ENCODE measurements at places on chromosomes 7 and 10. TPM values are rescaled to one million over a fixed set of nuclear protein-coding genes. Genes with fewer than 3 reads are reported as not detected.

The HOXA9 gene
- polyA plus RNA-seq: not detected

The IGF2BP3 gene
- polyA plus RNA-seq: 0.30 TPM

The GIMAP4 gene
- 32.8 TPM for polyA plus RNA-seq

The C10orf95 gene
- polyA plus RNA-seq: not detected

The ENTPD1 gene
- 4.1 TPM for polyA plus RNA-seq

The NSUN6 gene
- 6.9 TPM for polyA plus RNA-seq

The TMEM225B gene
- polyA plus RNA-seq: 0.10 TPM

The LEP gene
- 0.12 TPM for polyA plus RNA-seq

The SMKR1 gene
- not detected for polyA plus RNA-seq

The ANKRD30A gene
- not detected for polyA plus RNA-seq

The AKAP9 gene
- polyA plus RNA-seq: 22.3 TPM

DNA sequence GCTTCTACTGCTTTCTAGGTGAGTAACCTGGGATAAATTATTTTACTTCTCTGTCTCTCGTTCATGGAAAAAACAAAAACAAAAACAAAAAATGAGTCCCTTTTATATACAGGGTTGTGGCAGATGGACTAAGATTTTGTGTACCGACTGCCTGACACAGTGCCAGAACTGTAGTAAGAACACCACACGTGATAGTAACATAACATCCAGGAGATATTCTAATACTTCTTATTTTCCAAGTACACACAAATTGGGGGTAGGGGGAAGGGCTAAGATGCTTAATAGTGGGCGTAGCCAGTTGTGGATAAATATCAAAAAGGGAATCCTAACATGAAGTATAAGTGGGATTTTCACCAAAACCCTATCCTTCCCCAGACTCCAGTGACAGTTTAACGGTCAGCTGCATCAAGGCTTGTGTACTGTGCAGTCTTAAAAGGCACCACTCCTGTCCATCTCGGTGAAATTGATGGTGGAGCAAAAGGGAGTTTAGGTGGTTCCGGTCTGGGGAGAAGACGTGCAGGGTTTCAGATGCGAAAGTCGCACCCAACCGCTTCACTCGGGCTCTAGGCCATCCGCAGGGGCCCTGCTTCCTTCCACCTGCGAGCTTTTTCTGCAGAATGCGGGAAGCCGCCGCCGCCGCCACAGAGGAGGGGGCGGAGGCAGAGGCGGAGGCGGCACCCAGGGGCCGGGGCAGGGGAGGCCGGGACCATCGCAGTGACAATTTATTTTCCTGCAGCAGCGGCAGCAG is at the start of gene STAMBPL1:
Gene STAMBPL1 (plus strand): TSS at position 712 of the 748 bp plus-strand sequence. CDS start 21,464 bp downstream, outside the sequence.
- peak; percentile 62 for DNase-seq

DNA sequence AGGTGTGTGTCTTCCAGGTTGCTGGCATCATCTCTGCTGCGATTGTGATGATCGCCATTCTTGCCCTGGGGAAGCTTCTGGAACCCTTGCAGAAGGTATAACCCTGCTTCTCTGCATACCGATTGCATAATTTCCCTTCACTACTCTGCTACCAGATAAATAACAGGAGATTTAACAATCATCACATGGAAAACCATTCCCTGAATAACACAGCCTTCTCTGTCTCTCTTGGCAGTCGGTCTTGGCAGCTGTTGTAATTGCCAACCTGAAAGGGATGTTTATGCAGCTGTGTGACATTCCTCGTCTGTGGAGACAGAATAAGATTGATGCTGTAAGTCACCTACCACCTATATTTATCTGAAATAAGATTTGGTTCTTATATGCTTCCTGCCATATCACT is 33.8 kb downstream of the SLC26A4 start:
- no peak for DNase-seq

DNA sequence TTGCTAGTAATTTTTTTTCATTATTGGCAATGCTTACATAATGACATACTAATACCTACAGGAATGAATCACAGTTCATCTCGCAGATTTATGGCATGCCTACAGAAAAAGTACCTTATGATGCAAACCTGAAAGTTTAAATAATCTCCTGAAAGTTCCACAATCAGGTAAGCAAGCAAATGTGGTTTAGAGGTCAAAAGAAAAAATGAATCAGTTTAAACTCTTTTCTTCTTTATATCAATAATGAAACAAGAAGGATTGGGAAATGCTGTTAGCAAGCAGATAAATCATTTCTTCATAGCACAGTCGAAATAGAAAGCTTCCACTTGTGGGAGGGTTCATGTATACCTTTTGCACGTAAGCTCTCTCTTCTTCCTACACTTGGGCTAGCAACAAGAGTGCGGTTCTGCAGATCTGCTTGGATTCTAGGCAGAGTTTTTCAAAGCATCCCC is 53.7 kb upstream of the MTPN start:
- DNase-seq: no peak

- peak; percentile 62 for DNase-seq
Observed at GRCh38 chr10:69914398-69915214, 112.9 kb downstream of the COL13A1 start.

DNA sequence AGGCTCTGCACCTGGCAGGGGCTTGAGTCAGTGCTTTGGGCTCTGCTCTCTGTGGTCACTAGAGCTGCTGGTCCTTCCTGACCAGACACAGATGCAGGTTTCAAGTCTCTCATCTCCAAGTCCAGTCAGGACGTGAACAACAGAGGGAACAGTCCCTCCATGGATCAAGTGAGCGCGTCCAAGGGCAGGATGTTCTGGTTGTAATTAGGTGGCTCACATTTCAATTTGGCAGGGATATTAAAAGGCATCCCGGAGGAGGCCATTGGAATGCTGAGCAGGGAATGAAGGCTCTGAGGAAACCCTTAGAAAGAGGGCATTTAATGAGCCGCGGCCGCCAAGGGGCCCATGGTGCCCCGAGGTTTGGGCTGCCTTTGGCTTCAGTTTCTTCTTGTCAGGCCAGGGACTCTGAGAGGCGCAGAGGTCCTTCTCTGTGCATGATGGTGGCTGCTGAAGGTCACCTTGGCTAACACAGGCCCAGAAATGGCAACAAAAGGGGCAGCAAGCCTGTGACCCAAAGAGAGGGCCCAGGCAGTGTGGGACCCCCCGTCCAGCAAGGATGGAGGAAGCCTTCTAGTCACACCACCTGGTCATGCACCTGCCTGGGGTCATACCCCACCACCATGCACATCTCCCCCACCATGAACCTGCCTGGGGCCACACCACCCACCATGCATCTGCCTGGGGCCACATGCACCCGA is 30.7 kb upstream of the INPP5A start:
- no peak for DNase-seq

DNA sequence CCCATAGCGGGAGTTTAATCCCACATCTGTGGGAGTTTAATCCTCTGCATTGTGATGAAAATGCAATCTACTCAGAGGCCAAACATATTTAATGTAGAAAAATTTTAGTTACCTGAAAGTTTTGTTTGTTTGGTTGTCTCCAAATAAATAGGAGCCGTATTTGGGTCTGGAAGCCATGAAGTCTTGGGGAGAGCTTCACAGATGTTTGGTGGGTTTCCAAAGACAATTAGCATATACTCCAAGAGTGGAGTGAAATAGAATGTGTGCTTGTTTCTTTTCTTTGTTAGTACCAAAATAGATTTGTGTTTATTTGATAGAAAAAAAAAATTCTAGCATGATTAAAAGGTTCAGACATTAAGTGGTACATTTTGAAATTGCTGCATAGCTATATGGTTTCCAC is 50.9 kb downstream of the ANK3 start:
- no peak for DNase-seq

DNA sequence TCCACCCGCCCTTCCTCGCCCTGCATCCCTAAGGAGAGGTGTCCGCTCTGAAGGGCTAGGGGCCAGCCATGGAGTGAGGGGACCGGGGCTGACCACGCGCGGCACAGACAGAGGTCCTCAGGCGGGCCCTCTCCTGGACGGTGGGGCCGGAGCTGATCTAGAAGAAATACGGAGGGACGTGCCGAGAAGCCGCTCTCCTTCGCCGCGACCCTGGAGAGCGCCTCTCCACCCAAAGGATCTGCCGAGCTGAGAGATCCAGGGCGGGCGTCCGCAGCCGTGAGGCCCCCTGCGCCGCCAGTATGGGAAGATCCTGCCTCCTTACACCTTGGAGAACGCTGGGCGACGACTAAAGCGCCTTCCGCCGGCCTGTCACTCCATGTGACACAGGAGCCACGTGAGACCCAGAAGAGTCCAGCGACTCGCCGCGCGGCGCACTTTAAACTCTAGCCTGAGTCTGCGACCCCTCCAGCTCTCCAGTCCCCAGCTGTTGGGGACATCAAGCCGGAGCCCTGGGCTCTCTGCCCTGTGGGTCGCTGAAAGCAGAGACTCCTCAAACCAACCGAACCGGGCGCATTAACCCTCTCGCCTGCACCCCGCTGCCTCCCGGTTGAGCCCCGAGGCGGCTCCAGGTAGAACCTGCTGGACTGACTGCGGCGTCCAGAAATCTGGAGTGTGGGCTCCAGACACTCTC is 1.5 kb upstream of the SFMBT2 start:
- peak; percentile 65 for DNase-seq

DNA sequence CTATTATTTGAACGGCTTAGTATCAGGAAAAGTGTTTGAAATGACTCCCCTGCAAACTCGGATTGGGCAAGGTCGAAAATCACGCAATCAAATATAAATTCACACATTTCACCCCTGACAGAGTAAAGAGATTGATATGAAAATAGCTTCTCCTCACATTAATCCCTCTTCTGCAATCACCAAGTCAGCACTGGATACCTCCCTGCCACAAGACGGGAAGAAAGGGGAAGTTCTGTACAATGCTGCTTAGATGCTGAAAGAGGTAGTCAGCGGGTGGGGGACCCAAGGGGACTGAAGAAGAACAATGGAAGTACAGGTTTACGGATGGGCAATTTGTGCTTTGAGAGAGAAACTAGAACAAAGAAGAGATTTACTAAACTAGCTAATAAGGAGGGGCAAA is 72.0 kb upstream of the ANK3 start:
- no peak for DNase-seq

GRCh38 chr10:115604627-115605026 is 511.5 kb downstream of the ATRNL1 start:
- DNase-seq: no peak

- DNase-seq: no peak
Observed at GRCh38 chr7:24877790-24878311, 102.1 kb downstream of the OSBPL3 start.

DNA sequence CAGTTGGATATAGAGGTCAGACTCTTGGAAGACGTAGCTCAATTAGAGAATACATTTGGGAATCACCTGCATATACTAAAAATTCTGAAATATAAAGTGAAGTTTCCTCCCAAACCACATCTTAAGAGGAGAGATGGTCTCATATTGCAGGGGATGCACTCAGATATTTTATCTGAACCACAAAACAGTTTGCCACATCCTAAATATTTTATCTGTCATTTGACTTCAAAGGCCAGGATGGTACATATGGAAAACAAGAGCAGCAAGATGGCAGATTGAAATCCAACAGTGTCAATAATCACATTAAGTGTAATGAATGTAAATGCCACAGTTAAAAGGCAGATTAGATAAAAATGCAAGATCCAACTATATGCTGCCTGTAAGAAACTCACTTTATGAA is 97.1 kb downstream of the GALNT11 start:
- DNase-seq: no peak

GRCh38 chr10:46314071-46314470 is 27.3 kb downstream of the ANTXRL start:
- no peak for DNase-seq

DNA sequence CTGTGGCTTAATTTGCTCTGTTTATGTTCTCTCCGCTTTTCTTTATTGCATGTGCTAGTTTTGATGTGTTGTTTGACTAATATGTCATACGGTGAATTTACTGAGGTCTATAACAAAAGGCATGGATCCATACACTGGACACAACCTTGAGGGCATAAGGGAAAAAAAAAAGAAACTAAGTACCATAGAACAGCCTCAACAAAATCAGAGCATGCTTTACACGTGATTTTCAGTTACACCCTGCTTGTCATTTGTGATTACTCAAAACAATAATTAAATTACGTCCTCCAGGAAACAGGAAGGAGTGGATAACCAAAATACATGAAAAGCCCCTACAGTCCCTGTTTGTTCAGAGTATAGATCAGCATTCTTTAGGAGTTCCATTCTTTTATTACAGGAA is 150.5 kb downstream of the CRPPA start:
- DNase-seq: no peak

- DNase-seq: no peak
Observed at GRCh38 chr7:134420424-134421125, 38.3 kb downstream of the AKR1B1 start.

DNA sequence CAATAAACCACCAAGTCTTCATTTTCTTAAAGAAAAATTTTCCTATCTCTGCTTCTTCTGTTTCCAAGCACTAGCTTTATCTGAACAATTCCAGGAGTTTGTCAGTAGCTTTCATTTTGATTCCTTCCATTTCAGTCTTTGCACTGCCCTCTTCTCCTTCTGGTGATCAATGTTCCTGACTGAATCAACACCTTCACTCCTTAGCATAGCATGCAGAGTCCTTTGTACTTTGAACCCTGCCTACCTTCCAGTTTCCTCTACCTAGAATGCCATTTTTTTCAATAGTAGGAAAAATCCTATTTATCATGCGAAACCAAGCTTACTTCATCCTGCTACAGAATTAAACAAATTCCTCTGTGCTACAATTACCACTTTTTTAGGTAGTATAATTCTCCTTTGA is 1.9 kb upstream of the C10orf88 start:
- no peak for DNase-seq

GRCh38 chr7:40507166-40507565 is 372.4 kb downstream of the SUGCT start:
- no peak for DNase-seq

DNA sequence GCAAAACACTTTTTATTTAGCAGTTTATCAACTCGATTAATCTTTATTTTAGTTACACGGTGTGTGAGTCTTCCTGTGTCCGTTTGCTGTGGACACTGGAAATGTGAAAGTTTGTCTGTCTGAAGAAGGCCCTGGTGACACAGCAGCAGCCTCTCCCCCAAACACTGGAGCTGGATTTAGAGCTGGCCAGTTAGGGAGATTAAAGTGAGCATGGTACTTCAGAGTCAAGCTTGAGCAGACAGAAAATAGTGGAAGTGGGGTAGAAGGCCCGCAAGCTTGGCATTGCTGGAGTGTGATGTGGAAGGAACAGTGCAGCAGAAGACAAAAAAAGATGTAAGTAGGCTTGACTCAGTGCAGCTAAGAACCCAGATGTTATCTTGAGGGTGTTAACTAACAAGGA is 85.9 kb downstream of the POM121L12 start:
- DNase-seq: no peak

GRCh38 chr10:52961323-52961722 is 188.7 kb upstream of the MBL2 start:
- no peak for DNase-seq

DNA sequence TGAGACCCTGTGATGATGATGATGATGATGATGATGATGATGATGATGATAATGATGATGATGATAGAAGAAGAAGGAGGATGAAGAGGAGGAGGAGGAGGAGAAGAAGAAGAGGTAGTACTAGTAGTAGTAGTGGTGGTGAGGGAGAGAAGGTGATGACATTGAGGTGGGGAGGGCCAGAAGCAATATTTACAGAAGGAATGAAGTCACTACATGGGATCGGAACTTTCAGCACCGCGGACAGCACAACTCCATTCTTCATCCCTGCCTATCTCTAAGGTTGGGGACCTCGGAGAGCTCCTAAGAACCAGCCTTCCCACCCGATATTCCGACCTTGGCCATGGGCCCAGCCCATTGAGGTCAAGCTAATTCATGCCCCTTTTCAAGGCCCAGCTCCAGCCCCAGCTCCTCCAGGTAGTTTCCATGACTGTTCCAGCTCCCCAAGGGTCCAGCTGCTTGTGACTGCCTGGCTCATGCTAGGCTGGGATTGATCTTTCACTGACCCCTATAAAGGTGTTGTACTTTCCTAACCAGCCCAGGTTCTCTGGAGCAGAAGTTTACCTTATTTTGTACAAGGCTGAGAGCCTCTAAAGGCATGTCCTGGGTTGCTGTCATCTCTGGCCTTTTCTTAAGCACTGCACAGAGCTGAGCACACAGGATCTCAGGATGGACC is 10.3 kb downstream of the CRHR2 start:
- DNase-seq: peak; percentile 46
